GM04504 (cell line): ENCODE measurements at places on chromosomes 3 and 15.

GRCh38 chr3:162842549-162843216, 1346.1 kb downstream of the OTOL1 start:
- no peak for DNase-seq

GRCh38 chr15:48845123-48845522, 32.8 kb upstream of the EID1 start:
- DNase-seq = no peak

- no peak for DNase-seq
Observed at GRCh38 chr15:100694381-100695021, 92.1 kb downstream of the ASB7 start.

GRCh38 chr3:107525644-107526305, 3.0 kb downstream of the BBX start:
- DNase-seq = no peak

DNA sequence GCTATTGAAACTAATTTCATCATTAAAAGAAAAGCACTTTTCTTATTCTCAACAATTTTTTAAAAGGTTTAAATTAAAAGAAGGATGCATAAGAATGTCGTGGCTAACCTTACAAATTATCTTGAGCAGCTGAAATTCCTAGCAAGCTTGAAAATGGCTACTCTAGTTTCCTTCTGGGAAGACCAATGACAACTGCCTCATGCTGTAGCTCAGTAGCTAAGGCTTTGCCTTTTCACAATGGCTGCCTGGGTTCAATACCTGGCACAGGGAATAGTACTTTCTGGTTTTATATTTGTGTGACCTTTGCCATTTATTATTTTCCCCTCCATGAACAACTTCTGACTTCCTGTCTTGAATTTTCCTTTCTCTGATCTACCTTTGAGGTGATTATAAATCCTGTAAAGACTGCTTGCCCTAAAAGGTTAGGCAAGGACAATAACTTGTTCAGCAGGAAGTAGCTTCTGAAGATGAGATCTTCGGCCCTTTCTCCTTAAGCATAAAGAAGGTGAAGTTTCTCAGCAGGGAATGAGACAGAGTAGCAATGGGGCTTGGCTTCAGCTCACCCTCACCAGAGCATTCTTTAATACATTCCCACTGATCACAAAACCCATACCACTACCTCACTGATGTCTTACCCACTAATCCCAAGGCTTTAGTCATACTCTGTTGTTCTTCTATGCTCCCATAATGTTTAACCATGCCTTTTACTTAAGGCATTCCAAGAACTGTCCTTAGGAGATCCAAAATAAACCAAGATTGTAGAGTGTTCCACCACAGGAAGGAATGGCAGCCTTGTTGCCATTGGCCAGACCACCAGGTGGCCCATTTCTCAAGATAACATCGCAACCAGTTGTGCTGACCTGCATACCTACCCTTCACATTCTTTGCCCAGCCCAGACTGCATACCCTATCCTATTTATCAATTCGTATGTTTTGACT, 276.8 kb downstream of the ULK4 start:
- DNase-seq = no peak
